ENCODE measurements at places on chromosomes 2 and 18.

GRCh38 chr2:10675131-10675530 is 14.6 kb downstream of the NOL10 start:
- DNase-seq = no peak

DNA sequence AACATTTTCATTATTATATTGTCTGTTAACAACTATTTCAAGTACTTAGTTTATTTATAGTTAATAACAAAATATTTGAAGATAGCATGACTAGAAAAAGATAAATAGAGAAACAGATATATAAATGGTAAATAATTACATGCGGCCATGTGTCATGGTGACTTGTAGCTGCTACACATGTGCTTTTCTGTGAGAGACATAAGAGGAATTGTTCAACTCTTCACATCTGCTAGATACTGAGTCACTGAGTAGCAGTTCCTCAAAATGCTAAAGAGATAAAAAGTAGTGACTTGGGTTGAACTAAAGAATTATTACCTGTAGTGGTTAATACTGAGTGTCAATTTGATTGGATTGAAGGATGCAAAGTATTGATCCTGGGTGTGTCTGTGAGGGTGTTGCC is 37.5 kb upstream of the SCN9A start:
- DNase-seq = no peak

- no peak for DNase-seq
These were observed 12.6 kb upstream of the OTX1 start for GRCh38 chr2:63038034-63038433.

DNA sequence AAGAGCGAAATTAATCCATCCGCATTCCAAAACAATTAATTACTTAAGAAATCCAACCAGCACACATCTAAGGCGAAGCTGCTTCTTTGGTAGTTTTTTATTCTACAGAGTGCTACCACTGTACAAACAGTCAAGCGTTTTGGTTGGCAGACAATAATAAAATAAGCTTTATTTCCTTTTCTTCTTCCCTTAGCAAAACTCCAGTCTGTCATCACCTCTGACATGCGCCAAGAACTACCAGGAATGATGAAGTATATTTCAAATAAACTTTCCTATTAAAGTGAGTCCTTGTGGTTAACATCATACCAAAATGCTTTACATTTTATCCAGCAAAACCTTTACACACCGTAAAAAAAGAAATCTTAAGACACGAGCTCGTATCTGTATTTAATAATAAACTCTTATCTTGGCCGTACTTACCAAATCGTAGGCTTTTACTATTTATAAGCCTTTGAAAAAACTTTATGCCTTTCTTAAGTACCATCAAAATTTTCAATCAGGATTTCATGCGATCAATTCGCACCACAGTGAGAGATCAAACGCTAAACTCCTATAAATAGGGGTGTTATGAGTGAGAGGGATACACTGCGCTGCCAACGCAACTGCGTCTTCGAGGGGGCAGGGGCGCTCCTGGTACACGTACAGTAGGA is 1.3 kb downstream of the ATL2 start:
- DNase-seq = peak; percentile 39

Measured in activated CD8-positive, alpha-beta memory T cell treated with anti-CD3 and anti-CD28 coated beads, Interleukin-2, amount 50 U/mL, for 4 hours (primary cell).